Activated T-cell treated with anti-CD3 and anti-CD28 coated beads, Interleukin-2, amount 50 U/mL, for 4 hours (primary cell): ENCODE measurements at places on chromosomes 13 and 19. TPM values are rescaled to one million over a fixed set of nuclear protein-coding genes. Genes with fewer than 3 reads are reported as not detected.

DNA sequence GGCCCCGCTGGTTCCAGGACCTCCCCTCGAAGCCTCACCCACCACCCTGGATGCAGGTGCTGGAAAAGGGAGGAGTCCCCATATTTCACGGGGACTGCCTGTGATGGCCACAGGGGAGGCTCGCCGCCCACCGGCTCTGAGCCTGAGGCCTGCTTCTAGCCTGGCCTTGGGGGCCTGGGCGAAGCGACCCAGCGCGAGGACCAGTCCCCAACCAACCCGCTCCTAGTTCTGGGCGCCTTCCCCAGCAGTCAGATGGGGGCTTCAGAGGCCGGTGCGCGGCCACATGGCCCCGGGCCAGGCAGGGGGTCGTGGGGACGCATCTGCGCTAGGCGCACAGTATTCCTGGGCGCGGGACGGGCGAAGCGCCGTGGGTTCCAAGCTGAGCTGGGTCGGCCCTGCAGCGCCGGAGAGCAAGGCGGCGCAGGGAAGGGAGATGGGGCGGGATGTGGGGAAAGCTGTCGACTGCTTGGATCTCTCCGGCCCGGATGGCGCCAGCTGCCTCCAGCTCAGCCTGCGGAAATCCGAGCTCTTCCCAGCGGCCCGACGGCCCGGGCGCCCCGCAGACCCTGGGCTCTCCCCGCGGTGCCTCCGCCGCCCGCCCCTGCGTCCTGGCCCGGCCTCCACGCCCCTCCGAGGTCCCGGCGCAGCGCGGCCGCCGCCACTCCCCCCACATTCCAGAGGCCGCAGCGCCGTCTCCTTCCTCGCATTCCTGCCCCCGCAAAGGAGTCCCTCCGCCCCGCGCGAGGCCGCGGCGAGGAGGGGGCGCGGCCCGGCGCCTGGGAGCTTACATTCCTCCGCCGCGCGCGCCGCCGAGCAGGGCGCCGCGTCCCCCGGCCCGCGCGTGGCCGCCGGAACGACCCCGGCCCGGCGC, at the start of gene WTIP:
TSS of gene WTIP (plus strand) at position 788 of the 871 bp plus-strand sequence. CDS start 217 bp downstream, outside the sequence.
- no peak for DNase-seq

SHANK1 gene
- total RNA-seq = not detected

RASIP1 gene
- 0.65 TPM for total RNA-seq

RFPL4AL1 gene
- total RNA-seq = not detected

DNA sequence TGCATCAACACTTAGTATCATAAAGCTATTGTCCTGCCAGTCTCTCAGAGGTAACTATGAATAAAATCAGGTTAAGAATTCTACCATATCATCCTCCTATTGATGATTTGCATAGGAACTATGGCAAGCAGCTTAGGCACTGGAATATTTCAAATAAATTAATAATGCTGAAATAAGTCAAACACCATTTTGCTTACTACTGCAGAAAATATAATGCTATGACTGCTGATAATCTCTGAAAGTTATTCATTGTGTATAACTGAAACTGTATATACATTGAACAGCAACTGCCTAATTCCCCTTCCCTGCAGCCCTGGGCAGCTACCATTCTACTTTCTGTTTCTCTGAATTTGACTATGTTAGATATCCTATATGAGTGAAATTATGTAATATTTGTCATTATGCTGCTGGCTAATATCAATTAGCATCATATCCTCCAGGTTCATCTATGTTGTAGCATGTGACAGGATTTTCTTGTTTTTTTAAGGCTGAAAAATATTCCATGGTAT, 318.8 kb upstream of the SGCG start:
- DNase-seq = no peak

GRCh38 chr13:29956853-29957252, 106.4 kb upstream of the UBL3 start:
- DNase-seq = no peak

DNA sequence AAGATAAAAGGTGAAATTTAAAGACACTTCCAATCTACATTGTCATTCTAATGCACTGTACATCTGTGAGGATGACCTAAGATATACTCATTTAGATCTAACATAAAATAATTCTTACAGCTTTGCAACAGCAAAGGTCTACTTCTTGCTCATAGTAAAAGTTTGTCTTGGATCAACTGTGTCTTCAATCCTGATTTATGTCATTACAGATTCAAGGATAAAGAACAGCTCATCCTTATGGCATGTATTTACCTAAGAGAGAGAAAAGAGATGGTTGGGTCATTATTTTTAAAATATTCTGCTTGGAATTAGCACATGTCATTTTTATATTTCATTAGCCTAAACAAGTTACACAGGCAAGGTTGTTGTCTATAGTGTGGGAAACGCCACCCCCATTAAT, 2193.1 kb downstream of the PCDH9 start:
- no peak for DNase-seq
